ENCODE measurements at places on chromosomes 7 and 10.

DNA sequence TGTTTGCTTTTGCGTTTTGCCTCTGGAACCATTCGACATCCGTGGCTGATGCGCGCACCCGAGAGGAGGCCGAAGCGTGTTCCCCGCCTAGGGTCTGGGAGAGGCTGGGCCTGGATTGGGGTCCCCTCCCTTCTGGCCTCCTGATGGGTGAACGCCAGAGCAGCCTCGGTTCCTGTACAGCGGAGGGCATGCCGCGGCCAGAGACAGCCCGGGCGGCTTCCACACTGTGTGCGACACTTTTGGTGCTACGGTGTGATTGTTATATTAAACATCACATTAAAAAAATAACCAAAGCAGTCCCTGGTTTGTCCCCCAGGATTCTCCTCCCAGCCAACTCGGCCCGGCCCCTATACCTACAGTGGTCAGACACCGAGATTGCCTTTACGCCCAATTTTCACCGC, 3.7 kb upstream of the HOXA7 start:
- DNase-seq = no peak

DNA sequence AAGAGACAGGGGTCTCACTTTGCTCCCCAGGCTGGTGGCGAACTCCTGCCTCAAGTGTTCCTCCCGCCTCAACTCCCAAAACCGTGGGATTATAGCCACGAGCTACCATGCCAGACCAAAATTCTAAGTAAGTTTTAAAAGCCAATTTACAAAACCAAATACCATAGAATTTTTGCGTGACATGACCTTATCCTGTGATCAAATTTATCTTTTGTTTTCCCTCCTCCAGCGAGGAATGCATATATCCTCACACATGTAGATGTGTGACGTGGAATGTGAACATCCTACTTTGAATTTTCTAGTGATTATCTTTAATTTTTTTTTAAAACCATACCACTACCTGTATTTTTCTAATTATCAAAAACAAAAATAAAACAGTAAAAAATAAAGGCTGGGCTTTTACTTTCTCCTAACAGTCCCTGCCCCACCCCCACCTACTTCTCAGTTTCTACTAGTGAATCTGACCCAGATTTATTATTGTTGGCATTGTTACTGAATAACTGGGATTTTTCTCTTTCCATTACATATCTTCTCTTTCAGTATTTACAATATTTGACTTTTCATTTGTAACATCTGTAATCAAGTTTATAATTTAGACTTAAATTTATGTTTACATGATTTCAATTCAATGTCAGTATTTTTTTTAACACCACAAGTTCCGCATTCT, 26.0 kb downstream of the CYTH3 start:
- no peak for DNase-seq

DNA sequence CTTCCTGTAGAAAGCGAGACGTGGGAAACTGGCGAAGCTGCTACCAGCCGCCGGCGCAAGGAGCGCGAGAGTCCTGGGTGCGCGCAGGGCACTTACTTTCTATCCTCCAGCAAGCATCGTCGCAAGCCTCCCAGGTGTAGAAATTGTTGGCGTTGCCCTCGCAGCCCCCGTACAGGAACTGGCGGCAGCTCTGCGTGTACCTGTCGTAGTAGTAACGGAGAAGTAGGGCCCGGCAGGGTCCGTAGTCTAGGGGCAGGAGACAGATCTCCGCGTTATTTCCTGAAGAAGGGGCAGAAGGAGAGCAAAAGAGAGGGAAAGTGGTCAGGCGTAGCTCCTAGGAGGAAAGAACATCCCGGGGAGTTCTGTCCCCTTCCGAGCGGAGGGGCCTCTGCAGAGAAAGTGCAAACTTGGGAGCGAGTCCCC, 501 bp downstream of the TFPI2 start:
- no peak for DNase-seq

DNA sequence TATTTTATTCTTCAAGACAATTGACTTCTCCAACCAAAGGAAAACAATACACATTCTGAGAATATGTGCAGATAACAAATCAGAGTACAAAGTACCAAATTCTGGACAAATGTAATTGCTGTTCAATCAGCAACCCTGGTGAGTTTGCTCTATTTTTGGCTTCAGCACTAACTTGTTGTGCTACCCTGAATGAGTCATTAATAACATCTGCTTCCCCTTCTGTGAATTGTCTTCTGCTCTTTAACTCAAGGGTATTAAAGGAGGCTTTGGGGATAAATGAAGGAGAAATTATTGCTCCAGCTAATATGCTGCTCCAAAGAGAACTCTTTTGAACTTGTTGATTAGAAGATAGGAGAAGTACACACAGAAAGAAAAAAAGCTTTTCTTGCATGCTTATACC, 459.3 kb downstream of the HTR7 start:
- DNase-seq = peak; percentile 3

Measured in pulmonary artery endothelial cell (primary cell).